ENCODE measurements at places on chromosomes 16 and 17.

DNA sequence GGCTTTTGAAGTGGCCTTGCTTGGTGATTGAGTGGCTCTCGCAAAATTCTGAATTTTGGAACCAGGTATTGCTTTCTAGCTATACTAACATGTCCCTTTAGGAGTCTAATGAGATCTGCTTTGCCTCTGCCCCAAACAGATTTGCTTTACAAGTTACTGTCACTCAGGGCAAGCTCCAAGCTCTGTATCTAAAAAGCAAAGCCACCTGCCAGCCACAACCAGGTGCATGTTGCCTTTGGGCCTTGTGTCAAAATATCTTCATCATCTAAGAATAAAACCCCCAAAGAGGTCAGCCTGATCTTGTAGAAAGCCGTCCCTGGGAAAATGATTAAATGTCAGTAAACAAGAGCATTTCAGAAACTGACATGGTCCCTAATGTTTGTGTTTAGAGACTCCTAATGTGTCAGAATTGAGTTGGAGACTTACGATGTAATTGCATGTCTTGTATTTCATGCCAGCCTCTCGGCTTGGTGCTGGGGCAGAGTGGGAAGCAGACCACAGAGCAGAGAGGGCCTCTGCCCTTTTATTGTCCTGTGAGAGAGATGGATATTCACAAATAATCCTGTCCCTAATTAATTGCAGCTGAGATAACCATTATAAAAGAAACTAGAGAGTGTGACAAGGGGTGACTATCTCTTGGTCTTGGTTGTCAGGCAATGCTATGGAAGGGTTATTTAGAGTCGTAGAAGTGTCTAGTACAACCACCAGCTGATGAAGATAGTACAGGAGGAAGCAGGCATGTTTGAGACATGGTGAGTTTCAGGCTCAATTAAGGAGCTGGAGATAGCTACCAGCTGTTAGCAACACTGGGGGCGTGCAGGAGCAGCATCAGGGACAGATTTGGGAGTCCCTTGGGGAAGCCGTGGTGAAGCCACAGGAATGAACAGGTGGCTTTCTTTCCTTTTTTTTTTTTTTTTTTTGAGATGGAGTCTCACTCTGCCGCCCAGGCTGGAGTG, 90.7 kb downstream of the PITPNC1 start:
- DNase-seq = no peak

DNA sequence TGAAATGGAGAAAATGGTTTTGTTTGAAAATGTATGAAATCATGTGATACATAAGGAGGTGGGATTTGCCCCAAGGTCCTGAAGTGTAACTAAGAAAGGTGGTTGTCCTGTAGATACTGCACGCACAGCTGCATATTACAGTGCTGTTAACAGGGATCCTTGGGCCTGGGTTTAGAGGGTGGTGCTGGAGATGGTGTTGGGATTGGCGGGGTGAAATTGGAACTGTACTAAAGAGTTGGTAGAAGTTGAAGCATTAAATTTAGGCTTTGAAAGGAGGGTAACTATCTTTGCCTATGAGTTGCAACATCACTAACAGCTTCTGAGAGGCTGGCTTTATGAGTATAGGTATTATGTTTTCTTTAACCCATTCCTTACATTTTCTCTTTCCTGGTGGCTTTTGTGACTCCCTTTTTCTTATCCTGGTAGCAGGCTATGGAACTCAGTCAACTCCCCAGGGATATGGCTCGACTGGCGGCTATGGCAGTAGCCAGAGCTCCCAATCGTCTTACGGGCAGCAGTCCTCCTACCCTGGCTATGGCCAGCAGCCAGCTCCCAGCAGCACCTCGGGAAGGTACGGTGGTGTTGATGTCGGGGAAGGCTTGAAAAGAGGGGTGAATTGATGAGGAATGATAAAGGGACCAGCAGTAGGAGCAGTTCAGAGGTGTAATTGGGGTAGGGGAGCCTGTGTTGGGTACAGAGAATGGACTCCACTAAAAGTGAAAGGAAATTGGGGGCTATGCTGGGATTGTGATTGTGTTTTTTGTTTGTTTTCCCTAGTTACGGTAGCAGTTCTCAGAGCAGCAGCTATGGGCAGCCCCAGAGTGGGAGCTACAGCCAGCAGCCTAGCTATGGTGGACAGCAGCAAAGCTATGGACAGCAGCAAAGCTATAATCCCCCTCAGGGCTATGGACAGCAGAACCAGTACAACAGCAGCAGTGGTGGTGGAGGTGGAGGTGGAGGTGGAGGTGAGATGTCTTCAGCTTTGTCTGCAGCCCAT, 3.8 kb downstream of the FUS start:
- no peak for DNase-seq

GRCh38 chr16:55487048-55487803, 8.2 kb downstream of the MMP2 start:
- DNase-seq = no peak

GRCh38 chr17:81512562-81513371, at the start of gene ACTG1:
ACTG1 (minus strand) TSS chr17:81512799; CDS start chr17:81512354, 445 bp downstream.
- DNase-seq = peak; percentile 87

- no peak for DNase-seq
These were observed 36.8 kb upstream of the ZC3H18 start for GRCh38 chr16:88533381-88533917.

All from left renal cortex interstitium (tissue), 4 donors.